Uterus (tissue), 4 donors: ENCODE measurements at places on chromosomes 13 and 19. TPM values are rescaled to one million over a fixed set of nuclear protein-coding genes. Genes with fewer than 3 reads are reported as not detected.

DNA sequence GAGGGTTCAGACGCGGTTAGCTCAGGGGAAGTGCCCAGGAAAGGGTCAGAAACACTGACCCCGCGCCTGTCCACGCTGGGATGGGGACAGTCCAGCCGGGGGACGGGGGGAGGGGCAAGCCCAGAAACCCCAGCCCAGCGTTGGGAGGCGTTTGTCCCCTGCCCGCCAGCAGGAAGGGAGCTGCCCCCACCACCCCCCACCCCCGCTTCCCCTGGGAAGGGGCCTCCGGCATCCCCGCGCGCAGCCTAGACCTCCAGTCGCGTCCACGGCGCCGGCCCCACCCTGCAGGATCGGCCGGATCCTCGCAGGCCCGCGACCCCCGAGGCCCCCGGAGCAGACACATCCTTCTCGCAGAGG, 277 bp downstream of the GIPC1 start:
- no peak for DNase-seq

DNA sequence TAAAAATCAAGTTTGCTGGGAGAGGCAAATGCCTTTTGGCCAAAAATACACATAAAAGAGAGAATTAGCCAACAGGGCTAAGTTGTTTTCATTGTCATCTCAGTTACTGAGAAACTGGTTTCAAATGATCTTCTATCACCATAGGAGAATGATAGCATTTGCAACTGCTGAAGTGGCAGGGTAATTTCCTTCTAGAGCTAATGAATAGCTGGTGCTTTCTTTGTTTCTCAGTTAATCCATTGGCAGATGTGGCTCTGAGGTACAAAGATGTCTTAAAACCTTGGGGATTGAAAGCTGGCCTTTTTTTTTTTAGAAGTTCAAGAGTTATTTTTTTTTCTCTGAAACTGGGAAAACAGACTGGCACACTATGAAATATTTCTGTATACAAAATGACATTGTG, 332.7 kb upstream of the KLF12 start:
- DNase-seq, result no peak

Gene C19orf67
- total RNA-seq, result not detected

Gene ZNF560
- 0.37 TPM for total RNA-seq
